ENCODE measurements at places on chromosomes 16 and 17.

- DNase-seq = no peak
Measured at GRCh38 chr17:75664099-75664549, 2.8 kb downstream of the RECQL5 start.

GRCh38 chr16:78297066-78297666 is 197.7 kb downstream of the WWOX start:
- no peak for DNase-seq

GRCh38 chr16:26599785-26600104 is 467.0 kb upstream of the C16orf82 start:
- DNase-seq = no peak

DNA sequence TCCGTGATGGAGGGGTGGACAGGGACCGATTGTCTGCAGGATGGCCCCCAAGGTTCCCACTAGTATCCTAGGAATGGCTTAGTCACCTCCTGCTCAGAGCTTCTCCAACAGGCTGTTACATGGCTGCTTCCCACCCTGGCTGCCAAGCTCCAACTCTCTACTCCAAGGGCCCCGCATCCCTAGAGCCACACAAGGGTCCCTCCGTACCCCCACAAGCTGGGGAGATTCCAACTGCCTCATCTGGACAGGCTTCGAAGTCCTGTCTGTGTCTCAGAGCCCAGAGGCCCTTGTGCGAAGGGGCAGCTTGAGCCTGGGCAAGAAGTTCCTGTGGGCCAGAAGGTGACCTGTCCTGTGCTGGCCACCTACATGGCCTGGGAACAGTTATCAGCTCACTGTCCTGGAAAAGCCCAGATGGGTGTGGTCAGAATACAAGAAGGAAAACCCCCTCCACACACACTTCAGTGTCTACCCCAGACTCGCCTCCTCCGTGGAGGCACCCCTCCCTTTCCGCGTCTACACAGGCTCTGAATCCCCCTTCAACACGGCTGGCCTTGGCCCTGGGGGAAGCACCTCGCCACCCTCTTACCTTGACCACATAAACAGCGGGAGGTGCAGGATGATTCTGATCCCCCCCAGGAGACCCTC is 586 bp downstream of the MEAK7 start:
- no peak for DNase-seq

- DNase-seq = no peak
Measured at GRCh38 chr17:73508057-73508930, 136.0 kb downstream of the SDK2 start.

- peak; percentile 33 for DNase-seq
Measured at GRCh38 chr17:59804901-59805465, 87.8 kb downstream of the TUBD1 start.

DNA sequence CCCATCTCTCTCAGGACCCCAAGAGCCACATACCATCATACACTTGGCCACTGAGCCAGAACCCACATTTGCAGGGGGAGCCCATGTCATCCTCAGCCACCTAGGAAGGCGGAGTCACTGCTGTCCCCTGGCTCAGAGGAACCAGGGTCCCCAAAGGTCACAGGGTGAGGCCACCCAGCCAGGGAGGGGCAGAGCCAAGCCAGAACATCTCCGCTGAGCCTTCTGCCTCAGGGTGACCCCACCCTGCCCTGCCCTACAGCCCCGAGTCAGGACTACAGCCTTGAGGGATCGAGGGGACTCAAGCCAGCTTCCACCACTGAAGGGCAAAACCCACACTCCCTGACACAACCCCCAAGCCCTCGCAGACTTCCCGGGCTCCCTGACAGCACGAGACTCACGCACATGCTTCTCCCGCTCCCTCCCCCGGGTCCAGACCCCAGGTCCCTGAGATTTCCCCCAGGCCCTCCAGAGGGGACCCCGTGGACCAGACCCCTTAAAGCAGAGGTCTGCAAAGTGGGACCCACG is 17.4 kb downstream of the PIEZO1 start:
- DNase-seq = no peak

DNA sequence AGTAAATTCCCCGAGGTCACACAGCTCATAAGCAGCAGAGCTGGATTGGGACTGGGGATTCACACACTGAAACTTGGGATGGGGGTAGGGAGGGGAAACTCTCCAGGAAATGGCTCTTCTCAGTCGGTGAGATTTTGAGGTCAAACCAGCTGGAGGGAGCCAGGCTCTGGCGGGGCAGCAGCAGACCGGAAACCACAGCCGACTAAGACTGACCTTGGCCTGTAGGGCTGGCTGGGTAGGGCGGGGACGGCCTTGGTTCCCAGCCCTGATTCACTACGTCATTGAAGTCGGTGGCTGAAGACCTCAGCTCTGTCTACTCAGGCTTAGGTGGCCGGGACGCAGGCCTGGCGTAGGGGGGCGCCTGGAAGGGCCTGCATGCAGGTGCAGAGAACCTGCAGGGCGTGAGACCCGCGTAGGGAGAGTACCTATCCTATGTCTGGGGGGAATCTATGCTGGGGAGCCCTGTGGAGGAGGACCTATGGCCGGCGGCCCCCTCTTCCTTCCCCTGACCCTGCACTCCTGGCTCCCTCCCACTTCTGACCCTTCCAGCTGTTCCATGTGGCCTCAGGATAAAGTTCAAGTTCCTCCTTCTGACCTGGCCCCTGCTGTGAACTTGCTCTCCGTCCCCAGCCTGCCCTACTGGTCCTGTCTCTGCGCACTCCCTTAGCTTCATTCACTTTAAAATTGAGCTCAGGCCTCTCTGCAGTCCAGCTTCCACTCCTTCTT is 11.9 kb upstream of the SLC4A1 start:
- DNase-seq = peak; percentile 30

GRCh38 chr16:89300311-89300975 is 82.9 kb downstream of the ZNF778 start:
- DNase-seq = no peak

DNA sequence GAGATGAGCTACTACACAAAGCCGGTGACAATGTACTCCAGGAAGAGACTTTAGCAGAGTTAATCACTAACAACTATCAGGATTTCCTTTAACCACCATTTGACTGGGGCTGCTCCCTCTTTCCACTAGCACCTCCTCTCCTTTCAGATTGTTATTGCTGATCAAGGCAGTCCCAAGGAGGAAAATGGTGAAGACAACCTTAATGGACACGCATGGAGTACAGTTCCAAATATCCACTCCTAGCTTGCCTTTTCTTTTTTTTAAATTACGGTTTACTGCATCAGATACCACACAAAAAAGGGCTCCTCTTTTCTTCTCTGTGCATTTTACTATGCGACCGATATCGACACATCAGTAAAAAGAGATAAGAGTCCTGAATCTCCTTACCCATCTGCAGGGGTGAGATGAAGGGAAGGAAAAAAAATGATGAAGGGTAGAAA is 30.9 kb downstream of the FAM222B start:
- no peak for DNase-seq

GRCh38 chr16:11105038-11105903 is 150.7 kb downstream of the SOCS1 start:
- peak; percentile 54 for DNase-seq

GRCh38 chr17:65047941-65048340 is 8.6 kb downstream of the GNA13 start:
- DNase-seq = no peak

GRCh38 chr17:1019451-1019850 is 22.5 kb downstream of the TIMM22 start:
- DNase-seq = no peak

DNA sequence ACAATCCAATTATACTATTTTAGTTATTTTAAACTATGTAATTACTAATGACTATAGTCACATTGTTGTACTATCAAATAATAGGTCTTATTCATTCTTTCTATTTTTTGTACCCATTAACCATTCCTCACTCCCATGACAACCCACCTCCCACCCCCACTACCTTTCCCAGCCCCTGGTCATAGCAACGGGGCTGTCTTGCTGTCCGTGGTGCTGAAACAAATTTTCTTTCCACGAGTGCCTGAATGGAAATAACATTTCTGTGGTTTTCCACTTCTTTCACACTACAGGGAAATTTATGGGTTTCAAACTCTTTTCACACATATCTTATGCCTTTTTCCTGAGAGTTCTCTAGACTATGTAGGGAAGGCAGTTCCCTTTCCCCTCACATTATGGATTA is 326.6 kb downstream of the PHKB start:
- DNase-seq = peak; percentile 30
